AG04450 (cell line): ENCODE measurements at places on chromosomes 16 and 17. TPM values are rescaled to one million over a fixed set of nuclear protein-coding genes. Genes with fewer than 3 reads are reported as not detected.

The RNF157 gene
- 1.6 and 1.8 TPM in 2 replicates for polyA plus RNA-seq

The KRT33A gene
- polyA plus RNA-seq: not detected in 2 replicates

The CYGB gene
- polyA plus RNA-seq: 7.4 and 7.7 TPM in 2 replicates

The C16orf92 gene
- not detected in 2 replicates for polyA plus RNA-seq

The KCNH6 gene
- 0.04 and 0.06 TPM in 2 replicates for polyA plus RNA-seq

The C17orf50 gene
- not detected in 2 replicates for polyA plus RNA-seq

The BLMH gene
- 19.4 and 20.3 TPM in 2 replicates for polyA plus RNA-seq

The DERL2 gene
- polyA plus RNA-seq: 88.2 and 101 TPM in 2 replicates

The ARHGDIG gene
- polyA plus RNA-seq: not detected in 2 replicates

The FOXJ1 gene
- polyA plus RNA-seq: not detected in 2 replicates

The BRD7 gene
- 49.2 and 69.2 TPM in 2 replicates for polyA plus RNA-seq

The SPATA32 gene
- not detected in 2 replicates for polyA plus RNA-seq
